ENCODE measurements at places on chromosomes 7 and 10.

GRCh38 chr10:84342584-84342983 is 14.2 kb downstream of the CCSER2 start:
- DNase-seq, result no peak

GRCh38 chr10:21488957-21489446 is 36.5 kb downstream of the SKIDA1 start:
- no peak for DNase-seq

- no peak for DNase-seq
Measured at GRCh38 chr7:156151658-156152057, 339.4 kb upstream of the SHH start.

GRCh38 chr7:79555571-79555970 is 102.1 kb upstream of the MAGI2 start:
- no peak for DNase-seq

DNA sequence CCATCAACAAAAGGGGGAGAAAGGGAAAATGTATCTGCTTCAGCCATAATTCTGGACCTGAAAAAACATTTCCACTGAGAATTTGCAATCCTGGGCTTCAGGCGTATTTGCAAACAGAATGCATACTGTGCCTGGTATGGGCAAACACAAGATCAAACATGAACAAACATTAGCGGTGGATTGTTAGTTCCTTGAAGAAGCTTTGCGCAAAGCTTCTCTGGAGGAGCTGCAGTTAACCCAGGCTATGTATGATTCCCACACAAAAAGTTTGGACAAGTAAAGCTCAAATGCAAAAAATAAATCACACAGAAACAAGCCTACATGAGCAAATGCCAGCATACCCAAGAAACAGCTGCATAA is 20.4 kb upstream of the HILPDA start:
- DNase-seq, result no peak

GRCh38 chr10:126240483-126240882 is 147.8 kb downstream of the ADAM12 start:
- no peak for DNase-seq

DNA sequence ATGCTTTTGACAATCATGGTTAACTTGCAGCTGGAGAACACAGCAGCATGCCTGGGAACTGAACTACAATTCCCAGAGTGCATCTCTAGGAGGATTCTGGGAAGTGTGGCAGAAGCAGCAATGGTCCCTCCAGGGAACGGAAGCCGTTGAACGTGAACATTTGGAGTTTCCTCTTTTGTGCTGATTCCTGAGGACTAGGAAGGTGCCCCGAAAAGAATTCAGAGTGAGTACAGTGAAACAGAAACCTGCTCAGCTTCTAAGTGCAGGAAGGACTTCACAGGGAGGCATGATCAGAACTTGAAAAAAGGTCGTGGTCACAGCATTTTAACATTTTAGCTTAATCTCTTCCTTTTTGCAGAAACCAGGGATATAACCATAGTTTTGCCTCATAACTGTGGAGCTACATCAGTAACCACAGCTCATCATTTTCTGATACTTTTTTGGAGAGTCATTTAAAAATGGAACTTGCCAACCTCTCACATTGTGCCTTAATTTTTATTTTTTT is at the start of gene NUDT13:
TSS of gene NUDT13 (plus strand) at position 111 of the 505 bp plus-strand sequence. CDS start 3,911 bp downstream, outside the sequence.
- DNase-seq, result no peak

Measured in AG09309 (cell line).